Activated CD4-positive, CD25-positive, alpha-beta regulatory T cell treated with anti-CD3 and anti-CD28 coated beads, Interleukin-2, amount 50 U/mL, for 72 hours (primary cell): ENCODE measurements at places on chromosomes 2 and 18.

- no peak for DNase-seq
Measured at GRCh38 chr2:130391872-130392670, 36.2 kb downstream of the PTPN18 start.

DNA sequence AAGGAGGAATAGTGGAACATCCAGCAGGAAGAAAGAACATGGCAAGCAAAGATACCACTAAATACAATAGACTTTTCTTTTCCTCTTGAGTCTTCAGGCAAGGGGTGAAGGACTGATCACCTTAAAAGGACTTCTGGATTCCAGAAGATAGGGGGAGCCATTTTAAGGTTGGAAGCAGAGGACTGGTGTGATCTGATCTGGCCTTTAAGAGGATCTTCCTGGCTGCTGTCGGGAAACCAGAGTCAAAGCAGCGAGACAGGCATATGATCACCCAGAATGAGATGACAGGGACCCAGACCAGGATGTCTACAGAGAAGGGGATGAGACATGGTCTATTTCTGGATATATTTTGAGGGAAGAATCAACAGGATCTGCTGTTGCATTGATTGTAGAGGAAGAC, 558.0 kb downstream of the STK39 start:
- DNase-seq = no peak

- no peak for DNase-seq
Measured at GRCh38 chr2:45812011-45812500, 160.6 kb downstream of the PRKCE start.

- no peak for DNase-seq
Measured at GRCh38 chr2:188898261-188898660, 75.9 kb upstream of the COL3A1 start.

DNA sequence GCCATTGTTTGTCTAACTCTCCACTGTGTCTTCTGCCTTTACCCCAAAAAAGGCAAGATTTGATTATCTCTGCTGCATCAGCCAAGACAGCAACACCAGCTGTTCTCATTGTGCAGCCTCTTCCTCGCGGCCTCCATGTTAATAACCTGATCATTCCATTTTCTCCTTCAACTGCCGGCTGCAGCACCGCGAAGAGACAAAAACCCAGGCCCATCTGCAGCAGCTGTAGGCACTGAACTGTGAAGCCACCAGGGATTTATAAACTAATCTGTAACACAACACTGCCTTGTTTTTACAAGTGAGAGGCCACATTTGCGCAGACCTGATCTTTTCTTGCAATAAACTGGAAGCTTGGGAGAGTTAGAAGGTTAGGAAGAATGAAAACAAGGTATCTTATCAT, 147.8 kb downstream of the SATB2 start:
- no peak for DNase-seq

DNA sequence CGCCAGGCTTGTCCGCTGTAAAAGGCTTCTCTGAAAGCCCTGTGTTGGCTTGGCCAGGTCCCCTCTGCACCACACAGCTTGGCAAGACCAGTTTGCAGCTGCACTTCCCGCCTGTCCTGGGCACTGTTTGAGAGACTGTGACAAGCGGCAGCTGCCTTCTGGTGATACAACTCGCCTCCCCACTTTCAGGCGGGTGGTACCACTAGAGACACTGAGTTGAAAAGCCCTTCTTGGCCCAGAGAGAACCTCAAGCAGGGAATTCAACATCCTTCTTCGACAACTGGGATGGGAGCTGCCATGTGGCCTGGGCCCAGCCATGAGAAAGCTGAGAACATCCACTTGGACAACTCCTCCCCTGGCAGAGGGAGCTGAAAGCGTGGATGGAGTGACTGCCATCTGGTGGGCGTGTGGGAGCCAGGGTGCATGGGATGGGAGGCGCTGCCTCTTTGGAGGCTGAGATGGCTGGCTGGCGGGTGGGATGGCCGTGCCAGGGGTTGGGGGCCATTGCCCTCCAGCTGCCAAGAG, 125.5 kb upstream of the REV1 start:
- DNase-seq = no peak

- DNase-seq = no peak
Measured at GRCh38 chr2:46955764-46956163, 40.2 kb upstream of the MCFD2 start.

GRCh38 chr2:20916604-20917286, 93.8 kb upstream of the LDAH start:
- no peak for DNase-seq

DNA sequence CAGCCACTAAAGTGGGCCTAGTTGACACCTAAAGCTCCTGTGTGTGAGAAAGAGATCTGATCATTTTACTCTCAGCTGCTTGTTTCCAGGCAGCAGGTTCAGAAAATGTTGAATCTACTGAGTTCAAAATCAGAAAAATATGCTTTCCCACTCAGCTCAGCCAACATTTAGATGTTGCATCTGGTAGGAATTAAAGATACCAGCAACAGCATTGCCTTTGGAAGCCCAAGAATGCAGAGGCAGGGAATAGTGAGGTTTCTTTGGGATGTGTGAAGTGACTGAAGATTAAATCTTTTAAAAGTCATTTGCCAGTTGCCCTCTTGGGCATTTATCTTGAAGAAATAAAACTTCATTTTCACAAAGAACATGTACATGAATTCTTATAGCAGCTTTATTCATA, 33.9 kb upstream of the DOCK10 start:
- DNase-seq = no peak

DNA sequence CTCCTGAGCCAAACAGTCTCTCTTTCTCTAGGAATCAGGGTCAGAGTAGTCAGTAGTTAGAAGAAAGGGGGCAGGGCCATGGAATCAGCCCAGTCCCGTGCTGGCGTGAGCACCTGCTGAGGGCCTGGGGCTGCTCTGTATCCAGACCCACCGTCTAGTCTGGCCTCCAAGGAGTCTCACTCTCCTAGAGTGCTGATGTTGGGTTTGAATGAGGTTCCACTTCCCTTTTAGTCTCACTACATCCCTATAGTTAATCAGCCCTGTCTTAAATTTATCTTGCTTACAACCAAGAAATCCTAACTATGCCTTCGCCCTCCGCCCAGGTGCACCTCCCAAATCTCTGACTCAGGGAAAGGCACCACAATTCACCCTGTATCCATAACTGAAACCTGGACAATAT, 13.4 kb upstream of the KCTD1 start:
- no peak for DNase-seq

- no peak for DNase-seq
Measured at GRCh38 chr18:5759194-5759593, 136.1 kb downstream of the TMEM200C start.

DNA sequence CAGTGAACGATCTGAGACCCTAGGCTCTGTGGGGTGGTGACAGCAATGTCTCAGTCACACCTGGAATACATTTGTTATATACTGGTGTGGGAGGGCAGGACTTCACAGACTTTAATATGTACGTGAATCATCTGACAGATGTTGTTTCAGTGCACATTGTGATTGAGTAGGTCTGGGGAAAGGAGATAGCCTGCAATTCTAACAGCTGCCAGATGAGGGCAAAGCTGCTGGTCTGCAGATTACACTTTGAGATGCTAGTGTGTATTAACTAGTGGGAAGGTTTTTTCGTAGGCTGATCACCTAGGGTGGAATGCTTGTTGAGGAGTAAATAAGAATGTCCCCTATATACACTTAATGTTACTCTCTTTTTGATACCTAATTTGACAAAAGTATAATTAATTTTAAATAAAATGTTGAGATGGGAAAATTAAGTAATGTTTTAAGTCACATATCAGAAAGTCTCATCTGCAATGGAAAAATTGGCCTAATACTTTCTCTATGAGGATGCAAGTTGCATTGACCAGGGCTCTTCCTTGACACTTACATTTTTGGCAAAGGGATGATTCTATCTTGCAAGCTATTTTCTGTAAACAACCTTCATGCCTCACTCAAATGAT, 496.9 kb upstream of the HNMT start:
- no peak for DNase-seq

DNA sequence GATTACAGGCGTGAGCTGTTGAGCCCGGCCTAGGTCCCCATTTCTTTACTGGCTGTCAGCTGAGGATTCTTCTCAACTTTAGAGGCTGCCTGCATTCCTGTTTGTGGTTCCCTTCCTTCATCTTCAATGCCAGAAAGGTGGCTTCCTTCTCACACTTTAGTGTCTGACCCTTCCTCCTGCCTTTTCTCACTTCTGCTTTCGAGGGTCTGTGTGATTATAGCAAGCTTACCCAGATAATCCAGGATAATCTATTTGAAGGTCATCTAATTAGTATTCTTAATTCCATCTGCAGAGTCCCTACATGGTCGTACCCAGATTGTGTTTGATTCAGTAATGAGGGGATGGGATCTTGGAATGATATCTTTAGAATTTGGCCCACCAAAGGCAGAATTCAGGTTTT, 157.4 kb downstream of the TANC1 start:
- no peak for DNase-seq

DNA sequence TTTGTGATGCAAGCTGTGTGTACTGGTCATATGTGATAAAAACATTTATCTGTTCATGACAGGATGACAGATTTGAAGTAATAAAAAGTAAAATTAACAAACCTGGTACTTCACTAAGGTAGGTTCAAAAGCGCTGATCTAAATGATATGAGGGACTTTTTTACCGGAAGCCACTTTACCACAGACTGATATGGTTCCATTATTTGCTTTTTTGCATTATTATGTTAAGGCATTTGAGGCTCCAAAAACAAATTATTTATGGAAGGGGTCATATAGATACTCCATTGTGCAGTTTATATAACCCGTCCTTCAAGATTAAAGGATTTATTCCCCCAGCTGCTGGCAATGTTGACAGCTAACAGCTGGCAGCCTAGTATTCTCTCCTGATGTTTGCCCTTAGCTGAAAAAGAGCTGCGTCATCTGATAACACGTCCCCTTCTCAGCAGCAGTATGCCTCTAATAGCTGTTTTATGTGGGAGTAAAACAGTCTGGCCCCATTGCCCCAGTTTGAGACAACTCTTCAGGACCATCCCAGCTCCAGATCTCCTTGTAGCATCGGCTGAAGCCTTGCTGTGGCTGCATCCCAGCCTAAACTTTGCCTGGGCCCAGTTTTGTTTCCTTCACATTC, 84.8 kb upstream of the XIRP2 start:
- no peak for DNase-seq

- DNase-seq = no peak
Measured at GRCh38 chr2:232787806-232788205, 11.4 kb upstream of the KCNJ13 start.

GRCh38 chr2:124908411-124908810, 883.3 kb downstream of the CNTNAP5 start:
- no peak for DNase-seq

DNA sequence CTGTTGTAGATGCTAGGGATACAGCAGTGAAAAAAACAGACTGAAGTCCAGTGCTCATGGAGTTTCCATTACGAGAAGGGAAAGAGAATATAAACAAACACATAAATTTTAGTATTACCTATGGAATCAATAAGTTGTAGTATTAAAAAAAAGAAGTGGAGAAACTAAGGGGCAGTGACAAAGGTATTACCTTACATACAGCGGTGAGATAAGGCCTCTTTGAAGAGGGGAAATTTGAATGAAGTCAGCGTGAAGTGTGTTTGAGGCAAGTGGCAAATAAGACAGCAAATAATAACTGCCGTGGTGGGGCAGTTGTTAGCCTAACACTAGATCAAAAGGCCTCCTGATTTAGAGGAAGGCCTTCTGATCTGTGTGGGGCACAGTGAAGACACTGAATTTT, 57.9 kb downstream of the TLK1 start:
- no peak for DNase-seq

DNA sequence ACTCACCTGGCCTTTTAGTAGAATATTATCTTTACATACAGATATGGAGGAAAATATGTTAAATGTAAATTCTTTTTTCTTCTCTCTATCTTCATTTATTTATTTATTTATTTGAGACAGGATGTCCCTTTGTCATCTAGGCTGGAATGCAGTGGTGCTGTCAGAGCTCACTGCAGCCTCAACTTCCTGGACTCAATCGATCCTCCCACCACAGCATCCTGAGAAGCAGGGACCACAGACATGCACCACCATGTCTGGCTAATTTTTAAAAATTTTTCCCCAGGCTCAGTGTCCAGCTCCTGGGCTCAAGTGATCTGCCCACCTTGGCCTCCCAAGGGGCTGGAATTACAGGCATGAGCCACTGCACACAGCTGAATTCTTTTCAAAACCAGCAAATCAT, 20.3 kb downstream of the KYNU start:
- DNase-seq = no peak

GRCh38 chr2:77862120-77862519, 339.9 kb upstream of the LRRTM4 start:
- no peak for DNase-seq

DNA sequence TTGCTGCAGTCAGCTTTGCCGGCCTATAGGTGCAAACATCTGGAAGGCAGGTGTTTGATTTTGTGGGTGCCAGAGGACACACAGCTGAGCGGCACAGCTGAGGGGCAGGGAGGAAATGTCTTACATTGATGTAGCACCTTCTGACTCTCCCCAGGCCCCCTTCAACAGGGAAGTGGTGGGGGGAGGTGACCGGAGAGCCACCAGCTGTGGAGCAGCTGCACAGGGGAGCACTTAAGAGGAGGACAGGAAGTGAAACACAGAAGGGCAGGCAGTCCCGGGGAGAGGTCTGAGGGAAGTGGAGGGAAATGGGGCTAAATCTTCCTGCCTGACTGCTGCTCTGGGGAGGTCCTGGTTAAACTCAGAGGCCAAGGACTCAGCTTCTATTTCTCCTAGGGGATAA, 409.1 kb downstream of the TNS1 start:
- DNase-seq = no peak

DNA sequence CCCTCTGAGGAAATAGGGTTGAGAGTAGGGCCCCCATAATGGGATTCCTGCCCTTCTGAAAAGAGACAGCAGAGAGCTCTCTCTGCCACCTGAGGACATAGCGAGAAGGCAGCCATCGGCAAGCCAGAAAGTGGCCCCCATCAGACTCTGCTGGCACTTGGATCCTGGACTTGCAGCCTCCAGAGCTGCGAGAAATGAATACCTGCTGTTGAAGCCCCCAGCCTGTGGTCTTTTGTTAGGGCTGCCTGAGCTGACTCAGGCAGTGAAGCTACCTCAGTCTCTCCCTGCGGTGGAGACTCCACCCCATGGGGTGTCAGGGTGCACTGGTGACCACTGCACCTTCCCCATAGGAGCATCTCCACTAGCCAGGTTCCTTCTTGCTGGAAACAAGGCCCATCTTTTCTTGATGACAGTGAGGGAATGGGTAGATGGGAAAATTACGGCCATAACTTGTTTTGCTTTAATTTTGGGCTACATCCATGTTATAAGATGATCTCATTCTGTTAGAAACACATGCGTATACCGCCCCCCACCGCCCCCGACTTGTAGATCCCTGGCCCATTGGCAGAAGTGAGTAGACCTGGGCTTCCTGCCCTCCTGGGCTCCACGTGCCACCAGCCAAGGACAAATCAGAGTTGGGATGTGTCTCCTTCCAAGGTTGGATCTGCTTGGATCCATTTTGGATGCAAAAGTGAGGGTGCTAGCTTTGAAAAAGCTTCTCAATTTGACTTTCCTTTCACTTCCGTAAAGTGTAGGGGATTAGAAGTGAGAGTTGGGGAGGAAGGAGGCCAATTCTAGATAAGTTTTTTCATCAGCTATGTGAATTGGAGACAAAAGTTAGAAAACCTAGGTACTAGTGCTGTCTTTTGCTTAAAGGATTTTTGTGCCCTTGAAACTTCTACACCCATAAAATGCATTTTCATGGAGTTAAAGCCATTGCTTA, 42.9 kb downstream of the NCK2 start:
- DNase-seq = no peak

GRCh38 chr18:26722565-26722931, 143.0 kb downstream of the AQP4 start:
- no peak for DNase-seq
